ENCODE measurements at places on chromosomes 2 and 18.

DNA sequence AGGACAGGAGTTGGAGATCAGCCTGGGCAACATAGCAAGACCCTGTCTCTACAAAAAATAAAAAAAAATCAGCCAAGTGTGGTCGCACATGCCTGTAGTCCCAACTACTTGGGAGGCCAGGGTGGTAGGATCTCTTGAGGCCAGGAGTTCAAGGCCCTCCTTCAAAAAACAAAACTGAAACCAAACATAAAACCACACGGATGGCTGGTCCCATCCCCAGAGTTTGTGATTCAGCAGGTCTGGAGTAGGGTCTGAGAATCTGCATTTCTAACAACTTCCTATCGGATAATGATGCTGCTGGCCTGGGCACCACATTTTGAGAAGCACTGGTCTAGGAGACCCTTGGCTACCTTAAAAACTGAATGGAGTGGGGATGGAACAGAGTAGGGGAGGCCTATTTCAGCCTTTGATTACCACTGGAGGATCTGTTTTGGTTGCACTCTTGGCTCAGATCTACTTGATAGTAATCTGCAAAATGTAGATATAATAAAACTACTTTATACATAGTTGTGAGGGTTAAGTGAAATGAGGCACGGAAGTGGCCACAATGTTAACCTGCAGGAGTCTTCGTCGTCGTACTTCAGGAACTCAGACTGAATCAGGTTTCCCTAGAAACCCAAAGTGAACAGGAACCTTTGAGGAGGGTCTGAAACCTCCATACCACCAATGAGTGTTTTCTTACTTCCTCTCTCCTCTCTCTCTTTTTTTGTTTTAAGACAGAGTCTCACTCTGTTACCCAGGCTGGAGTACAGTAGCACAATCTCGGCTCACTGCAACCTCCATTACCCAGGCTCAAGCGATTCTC is 25.5 kb upstream of the NFE2L2 start:
- no peak for DNase-seq

- peak; percentile 34 for DNase-seq
Observed at GRCh38 chr18:9334973-9335696, 562 bp downstream of the TWSG1 start.

DNA sequence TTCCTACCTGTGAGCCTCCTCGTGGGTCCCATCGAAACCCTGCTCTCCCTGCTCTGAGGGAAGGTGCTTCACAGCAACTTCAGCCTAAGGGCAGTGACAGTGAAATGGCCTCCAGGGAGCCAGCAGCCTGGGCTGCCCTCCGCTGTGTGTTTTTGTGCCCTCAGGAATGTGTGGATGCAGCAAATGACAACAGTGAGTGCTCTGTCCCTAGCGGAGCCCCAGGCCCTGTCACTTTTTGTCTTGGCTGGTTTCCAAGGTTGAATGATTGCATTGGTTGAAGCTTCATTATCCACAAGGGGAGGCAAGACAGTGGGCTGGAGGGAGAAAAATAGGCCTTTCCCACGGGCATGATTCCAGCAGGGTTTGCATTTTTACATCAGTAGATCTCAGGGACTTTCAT is 42.9 kb downstream of the STON1 start:
- no peak for DNase-seq

DNA sequence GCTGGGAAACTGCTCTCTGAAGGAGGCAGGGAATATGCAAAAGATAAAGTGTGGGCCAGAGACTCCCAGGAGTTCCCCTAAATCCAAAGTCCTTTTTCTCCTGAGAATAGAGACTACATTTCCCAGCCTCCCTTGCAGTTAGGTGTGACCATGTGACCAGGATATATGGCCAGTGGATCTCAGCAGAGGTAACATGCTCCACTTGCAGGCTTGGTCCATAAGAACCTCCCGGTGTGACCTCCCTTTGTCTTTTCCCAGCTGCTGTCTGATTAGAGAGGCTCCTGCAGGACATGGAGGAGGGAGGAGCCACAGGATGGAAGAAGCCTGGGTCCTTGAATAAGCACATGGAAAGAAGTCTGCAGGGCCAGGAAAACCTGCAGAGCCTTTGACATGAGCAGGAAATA is 76.2 kb downstream of the TGFA start:
- no peak for DNase-seq

DNA sequence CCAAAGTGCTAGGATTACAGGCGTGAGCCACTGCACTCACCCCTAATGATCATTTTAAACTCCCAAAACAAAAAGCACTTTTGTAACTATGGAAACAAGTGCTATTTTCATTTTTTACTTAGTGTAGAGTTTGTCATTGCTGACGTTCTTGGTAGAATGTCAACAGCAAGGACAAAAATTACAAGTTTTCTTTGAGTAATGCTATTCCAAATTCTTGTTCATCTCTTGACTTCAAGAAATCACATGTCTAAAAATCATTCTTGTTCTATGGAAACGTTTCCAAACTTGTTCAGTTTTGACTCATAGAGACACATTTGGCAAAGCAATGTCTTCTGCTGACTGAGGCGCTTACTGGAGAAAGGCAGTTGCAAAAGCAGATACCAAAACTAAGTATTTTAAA is 82.6 kb downstream of the MBP start:
- no peak for DNase-seq

DNA sequence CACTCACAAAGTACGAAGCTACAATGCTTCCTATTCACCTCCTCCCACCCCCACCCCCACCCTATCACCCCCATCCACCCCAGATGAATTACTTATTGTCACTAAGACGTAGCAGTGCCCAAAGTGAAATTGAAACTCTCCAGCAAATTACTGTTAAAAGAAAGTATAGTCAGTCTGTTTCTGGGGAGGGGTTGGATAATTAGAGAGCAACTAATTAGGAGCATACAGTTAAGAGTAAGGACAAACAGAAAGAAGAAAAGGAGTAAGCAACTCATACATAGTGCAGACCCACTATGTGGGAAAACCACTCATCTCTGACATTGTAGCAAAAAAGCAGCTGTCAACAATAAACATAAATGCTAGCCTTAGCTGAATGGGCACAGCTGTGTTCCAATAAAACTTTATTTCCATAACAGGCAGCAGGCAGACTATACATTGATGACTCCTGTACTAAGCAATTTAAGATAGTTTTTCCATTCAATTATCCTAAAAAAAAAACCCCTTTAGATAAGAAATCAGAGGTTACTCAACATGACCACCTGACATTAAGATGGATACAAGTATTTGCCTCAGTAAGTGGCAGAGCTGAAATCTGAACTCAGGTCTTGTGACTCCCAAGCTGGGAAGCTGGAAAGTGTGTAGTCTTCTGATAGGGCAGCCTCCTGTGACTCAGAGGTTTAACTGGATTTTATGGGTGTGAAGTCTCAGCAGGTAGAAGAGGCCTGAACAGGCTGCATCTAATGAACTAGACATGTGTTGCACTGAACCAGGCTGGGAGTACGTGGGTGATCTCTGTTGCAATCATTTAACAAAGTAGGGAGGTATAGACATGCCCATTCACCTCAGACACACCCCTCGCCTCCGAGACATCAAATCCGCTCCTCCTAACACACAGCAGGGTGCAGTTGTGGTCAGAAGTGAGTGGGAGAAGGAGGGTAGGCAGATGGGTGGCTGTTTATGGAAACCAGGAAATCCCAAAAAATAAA is 171.8 kb upstream of the KLF7 start:
- DNase-seq = peak; percentile 49

DNA sequence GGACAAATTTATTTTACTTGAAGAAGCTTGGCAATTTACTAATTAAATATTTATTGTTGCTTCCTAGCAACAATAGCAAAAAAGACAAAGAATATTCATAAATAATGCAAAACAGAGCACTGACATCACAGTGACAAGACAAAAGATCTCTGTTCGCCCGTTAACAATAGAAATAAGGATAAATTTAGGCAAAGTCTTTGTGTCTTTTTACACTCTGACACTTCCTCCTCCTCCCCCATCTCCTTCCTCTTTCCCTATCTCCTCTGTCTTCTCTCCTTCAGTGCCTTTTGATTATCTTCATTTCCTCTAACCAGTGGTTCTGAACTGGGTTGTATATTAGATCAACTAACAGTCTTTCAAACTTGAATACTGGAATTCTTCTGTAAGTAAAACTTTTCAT is 808.4 kb downstream of the ERBB4 start:
- no peak for DNase-seq
